ENCODE measurements at places on chromosomes 1 and 21. TPM values are rescaled to one million over a fixed set of nuclear protein-coding genes. Genes with fewer than 3 reads are reported as not detected.

The SUSD4 gene
- not detected for total RNA-seq

The FOXO6 gene
- not detected for total RNA-seq

The HSPB7 gene
- 3.5 TPM for total RNA-seq

The OR2T2 gene
- not detected for total RNA-seq

The SLC2A5 gene
- 2.2 TPM for total RNA-seq

The CHAF1B gene
- 3.9 TPM for total RNA-seq

The TIAM1 gene
- 0.43 TPM for total RNA-seq

The PLEKHA6 gene
- total RNA-seq: 2.9 TPM

The HJV gene
- not detected for total RNA-seq

The AVPR1B gene
- total RNA-seq: not detected

The C1orf94 gene
- total RNA-seq: not detected

The RGS1 gene
- total RNA-seq: 0.32 TPM

The CROCC gene
- 13.8 TPM for total RNA-seq

The FCRL1 gene
- total RNA-seq: not detected

The DENND2D gene
- total RNA-seq: 4.3 TPM

The ANGPTL3 gene
- not detected for total RNA-seq

The IL12RB2 gene
- total RNA-seq: not detected

The PCP4 gene
- not detected for total RNA-seq

The SDC3 gene
- 16.8 TPM for total RNA-seq

The SH2D1B gene
- total RNA-seq: not detected

The NIT1 gene
- total RNA-seq: 23.2 TPM

The AZIN2 gene
- 2.6 TPM for total RNA-seq

The CD5L gene
- not detected for total RNA-seq

The MYCL gene
- total RNA-seq: not detected

The OMA1 gene
- 10.6 TPM for total RNA-seq

The RNU1-4 gene
- under 0.01 TPM for total RNA-seq

The OR10Z1 gene
- not detected for total RNA-seq

The BLACAT1 gene
- not detected for total RNA-seq

The CENPF gene
- 30.7 TPM for total RNA-seq

The TNFRSF9 gene
- 0.43 TPM for total RNA-seq
